Fibroblast of the aortic adventitia (primary cell): ENCODE measurements at places on chromosomes 1 and 21. TPM values are rescaled to one million over a fixed set of nuclear protein-coding genes. Genes with fewer than 3 reads are reported as not detected.

The C1orf226 gene
- 0.09 TPM in 1 of 2 replicates, not detected in the other for total RNA-seq

The ADORA3 gene
- total RNA-seq: not detected in 2 replicates

The UTS2 gene
- not detected in 2 replicates for total RNA-seq

The HAO2 gene
- not detected in 2 replicates for total RNA-seq

The LDLRAD1 gene
- not detected in 2 replicates for total RNA-seq

The TARDBP gene
- 66.1 and 161 TPM in 2 replicates for total RNA-seq

The GBP4 gene
- total RNA-seq: 0.09 and 3.7 TPM in 2 replicates

The FAM163A gene
- total RNA-seq: not detected in 2 replicates

The ACTL8 gene
- not detected in 2 replicates for total RNA-seq

The DFFA gene
- total RNA-seq: 23.1 and 36.6 TPM in 2 replicates

The RGSL1 gene
- not detected in 2 replicates for total RNA-seq

The OLFML2B gene
- 12.0 and 14.5 TPM in 2 replicates for total RNA-seq

The KMO gene
- total RNA-seq: not detected in 2 replicates

The BRDT gene
- not detected in 2 replicates for total RNA-seq

The NCAM2 gene
- total RNA-seq: 5.9 and 19.4 TPM in 2 replicates

The C1orf115 gene
- 0.09 TPM in 1 of 2 replicates, not detected in the other for total RNA-seq

The TMEM200B gene
- 9.5 and 24.9 TPM in 2 replicates for total RNA-seq

The C1orf94 gene
- not detected in 2 replicates for total RNA-seq

The OR2T35 gene
- total RNA-seq: not detected in 2 replicates

The LY9 gene
- total RNA-seq: 0.25 TPM in 1 of 2 replicates, not detected in the other

The PROK1 gene
- not detected in 2 replicates for total RNA-seq

The TMCO1 gene
- total RNA-seq: 102 and 112 TPM in 2 replicates

The RHBDL2 gene
- total RNA-seq: 0.81 TPM in 1 of 2 replicates, not detected in the other

The GJC2 gene
- total RNA-seq: 2.0 and 2.6 TPM in 2 replicates

The LIPI gene
- total RNA-seq: not detected in 2 replicates

The ELF3 gene
- total RNA-seq: 0.09 TPM in 1 of 2 replicates, not detected in the other

The MTARC1 gene
- total RNA-seq: 0.72 and 4.3 TPM in 2 replicates

The CLDN8 gene
- not detected in 2 replicates for total RNA-seq

The CAPN9 gene
- total RNA-seq: not detected in 2 replicates

The OR10Z1 gene
- total RNA-seq: not detected in 2 replicates

The TMCC2 gene
- total RNA-seq: 2.5 and 7.0 TPM in 2 replicates
